ENCODE measurements at places on chromosomes 12 and 14.

DNA sequence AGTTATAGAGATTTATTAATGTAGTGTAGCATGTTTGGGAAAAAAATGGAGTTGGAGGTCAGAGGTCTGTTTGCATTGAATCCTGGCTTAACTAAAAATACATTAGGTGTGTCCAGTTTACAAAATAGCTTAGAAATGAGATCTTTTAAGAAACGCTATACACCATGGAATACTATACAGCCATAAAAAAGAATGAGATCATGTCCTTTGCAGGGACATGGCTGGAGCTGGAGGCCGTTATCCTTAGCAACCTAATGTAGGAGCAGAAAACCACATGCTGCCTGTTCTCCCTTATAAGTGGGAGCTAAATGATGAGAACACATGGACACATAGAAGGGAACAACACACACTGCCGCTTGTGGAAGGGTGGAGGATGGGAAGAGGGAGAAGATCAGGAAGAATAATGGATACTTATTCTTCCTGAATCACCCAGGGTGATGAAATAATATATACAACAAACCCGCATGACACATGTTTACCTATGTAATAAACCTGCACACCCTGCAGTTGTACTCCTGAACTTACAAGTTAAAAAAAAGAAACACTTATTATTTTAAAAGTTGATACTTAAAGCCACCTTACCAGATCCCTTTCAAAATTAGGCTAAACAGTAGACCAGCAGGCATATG is 14.0 kb upstream of the MYRFL start:
- DNase-seq = no peak

GRCh38 chr12:72836194-72836593 is 564.0 kb downstream of the TRHDE start:
- no peak for DNase-seq

DNA sequence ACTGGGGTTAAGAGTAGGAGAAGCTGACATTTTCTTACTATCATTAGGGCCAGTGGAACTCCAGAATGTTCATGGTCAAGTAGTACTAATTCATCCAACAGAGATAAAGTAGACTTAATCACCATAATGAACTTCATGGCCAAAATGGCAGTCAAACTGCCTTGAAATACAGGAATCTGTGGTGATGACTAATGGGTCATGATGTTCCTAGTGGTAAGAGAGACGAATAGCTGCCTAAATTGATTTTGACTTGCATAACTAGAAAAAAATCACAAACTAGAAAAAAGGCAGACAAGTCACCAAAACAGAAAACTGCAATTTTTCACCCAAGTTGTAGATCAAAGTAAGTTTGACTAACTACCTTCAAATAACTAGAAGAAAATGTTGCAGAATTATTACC is 138.5 kb downstream of the MGAT4C start:
- no peak for DNase-seq

- DNase-seq = no peak
Measured at GRCh38 chr12:131609762-131610161, 101.1 kb upstream of the SFSWAP start.

DNA sequence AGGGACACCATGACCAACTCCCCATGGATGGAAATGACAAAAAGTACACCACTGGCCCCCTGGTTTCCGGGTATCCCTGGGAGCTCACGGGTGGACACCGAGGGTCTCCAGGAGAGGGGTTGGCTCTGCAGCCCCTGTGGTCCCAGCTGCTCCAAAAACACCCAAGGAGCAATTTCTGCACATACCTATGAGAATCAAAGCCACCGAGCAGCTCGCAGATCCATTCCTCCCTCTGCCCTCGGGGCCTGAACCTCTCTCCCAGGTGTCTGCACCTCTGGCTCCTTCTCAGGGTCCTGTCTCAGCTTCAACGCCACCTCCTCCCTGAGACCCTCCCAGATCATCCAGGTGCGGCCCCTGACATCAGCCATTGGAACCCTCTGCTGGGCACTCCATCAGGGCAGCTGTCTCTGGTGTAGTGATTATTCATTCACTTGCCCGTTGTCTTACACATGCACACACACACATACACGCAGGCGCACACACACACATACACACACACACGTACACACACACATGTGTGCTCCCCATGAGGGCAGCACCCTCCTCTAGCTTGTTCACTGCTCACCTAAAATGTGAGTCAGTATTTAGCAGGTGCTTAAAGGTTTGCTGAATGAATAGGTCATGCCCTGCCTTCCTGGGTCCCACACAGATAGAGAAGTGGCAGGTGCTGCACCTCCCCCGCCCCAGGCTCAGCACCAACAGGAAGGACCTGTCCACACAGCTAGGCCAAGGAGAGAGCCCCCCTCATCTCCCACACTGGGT is 5.9 kb downstream of the RIMBP2 start:
- no peak for DNase-seq

GRCh38 chr14:102500713-102501112 is 8.9 kb downstream of the ANKRD9 start:
- DNase-seq = no peak

DNA sequence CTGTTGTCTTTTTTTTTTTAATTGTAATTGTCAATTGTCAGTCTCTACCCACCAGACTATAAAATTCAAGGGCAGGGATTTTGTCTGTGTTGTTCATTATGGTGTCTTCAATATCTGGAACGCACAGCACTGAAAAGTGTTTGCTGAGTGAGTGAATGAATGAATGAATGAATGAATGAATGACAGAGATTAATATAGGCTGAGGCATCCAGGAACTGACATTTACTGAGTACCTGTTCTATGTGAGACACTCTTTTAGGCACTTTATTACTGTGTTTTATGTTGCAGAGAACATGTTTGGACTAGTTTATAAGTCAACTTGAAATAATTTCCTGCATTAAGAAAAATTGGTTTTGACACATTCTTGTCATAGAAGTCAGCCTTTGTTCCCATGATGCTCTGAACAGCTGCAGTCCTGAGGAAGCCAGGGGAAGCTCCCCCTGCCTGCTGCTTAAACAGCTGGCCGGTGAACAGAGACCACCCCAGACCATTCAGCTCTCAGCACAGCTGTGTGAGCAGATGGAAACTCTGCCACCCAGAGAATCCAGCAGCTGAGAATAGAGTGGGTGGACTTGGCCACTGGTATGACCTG is 160.7 kb upstream of the CCND2 start:
- no peak for DNase-seq

- DNase-seq = no peak
Measured at GRCh38 chr12:26292596-26292995, 97.2 kb downstream of the SSPN start.

- no peak for DNase-seq
Measured at GRCh38 chr14:57737598-57737997, 128.3 kb downstream of the SLC35F4 start.

- no peak for DNase-seq
Measured at GRCh38 chr14:104550861-104551728, 28.5 kb upstream of the C14orf180 start.

DNA sequence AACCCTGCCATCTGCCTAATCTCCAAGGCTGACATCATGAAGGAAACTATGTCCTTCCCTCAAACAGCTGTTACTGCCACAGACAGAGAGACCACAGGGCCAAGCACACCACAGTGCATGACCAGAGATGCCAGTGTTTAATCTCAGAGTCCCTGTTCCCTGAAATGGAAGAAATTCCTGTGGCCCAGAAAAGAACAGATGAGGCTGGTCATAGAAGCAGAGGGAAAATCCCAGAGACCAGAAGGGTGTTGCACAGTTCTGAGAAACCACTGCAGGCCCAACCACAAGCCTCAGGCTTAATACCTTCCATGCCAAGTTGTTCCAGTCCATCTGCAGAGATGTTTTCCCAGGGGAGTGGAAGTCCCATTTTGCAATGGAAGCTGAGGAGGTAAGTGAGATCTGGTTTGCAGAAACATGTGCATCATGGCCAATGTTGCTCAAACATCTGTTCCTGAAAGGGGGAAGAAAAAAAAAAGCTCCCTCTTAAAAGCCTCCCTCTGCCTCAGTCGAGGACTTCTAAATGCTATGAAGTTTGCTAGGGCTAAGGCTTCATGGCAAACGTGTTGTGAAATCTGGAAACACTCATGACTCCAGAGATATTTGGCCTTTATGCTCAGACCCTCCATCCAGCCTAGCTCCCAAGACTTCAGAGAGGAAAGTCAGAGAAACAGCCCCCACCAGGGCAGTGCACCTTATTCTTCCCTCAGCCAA is 98.6 kb downstream of the SCARB1 start:
- no peak for DNase-seq
